ENCODE measurements at places on chromosomes 7 and 10.

DNA sequence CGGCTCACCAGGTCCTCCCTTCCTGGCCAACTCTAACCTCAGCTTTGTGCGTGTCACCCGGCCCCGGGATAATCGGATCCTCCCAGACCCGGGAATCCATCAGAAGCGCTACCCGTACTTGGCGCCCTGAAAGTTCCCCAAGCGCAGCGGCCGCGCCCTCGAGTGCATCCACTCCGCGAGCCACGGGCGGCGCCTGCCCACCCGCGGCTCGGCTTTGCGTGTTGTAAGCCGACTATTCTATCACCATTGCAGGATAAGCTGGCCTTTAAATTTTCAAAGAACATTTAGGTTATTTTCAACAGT, 35.7 kb upstream of the EBLN1 start:
- no peak for DNase-seq
- no peak overlapping the region for H3K4me3 ChIP-seq
- H3K27ac ChIP-seq = no peak overlapping the region

GRCh38 chr10:99958806-99959205, 50.9 kb downstream of the DNMBP start:
- H3K4me1 ChIP-seq = no peaks in the 10 kb centered on the region
- no peak overlapping the region for H3K4me3 ChIP-seq
- H3K27ac ChIP-seq = no peak overlapping the region
- H3K36me3 ChIP-seq = peaks cover 50% of the 10 kb centered on the region
- H3K27me3 ChIP-seq = no peaks in the 10 kb centered on the region

DNA sequence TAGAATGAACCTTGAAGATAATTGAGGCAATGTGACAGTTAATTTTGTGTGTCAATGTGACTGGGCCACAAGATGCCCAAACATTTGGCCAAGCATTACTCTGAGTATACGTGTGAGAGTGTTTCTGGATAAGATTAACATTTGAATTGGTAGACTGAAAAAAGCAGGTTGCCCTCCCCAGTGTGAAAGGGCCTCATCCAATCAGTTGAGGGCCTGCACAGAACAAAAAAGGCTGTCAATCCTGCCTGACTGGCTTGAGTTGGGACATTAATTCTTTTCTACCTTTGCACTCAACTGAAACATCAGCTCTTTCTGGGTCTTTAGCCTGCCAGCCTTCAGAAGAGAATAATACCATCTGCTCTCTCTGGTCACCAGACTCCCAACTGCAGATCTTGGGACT, 56.6 kb upstream of the PDE1C start:
- no peaks in the 10 kb centered on the region for H3K27me3 ChIP-seq
- H3K4me1 ChIP-seq = no peaks in the 10 kb centered on the region
- no peaks in the 10 kb centered on the region for H3K36me3 ChIP-seq
- H3K4me3 ChIP-seq = no peak overlapping the region
- no peak overlapping the region for H3K27ac ChIP-seq

- peak overlapping the region; percentile 38 for H3K4me3 ChIP-seq
- no peak overlapping the region for H3K27ac ChIP-seq
- no peak for DNase-seq
- no peaks in the 10 kb centered on the region for H3K36me3 ChIP-seq
These were observed 136.6 kb downstream of the ARID5B start for GRCh38 chr10:62037890-62038608.

DNA sequence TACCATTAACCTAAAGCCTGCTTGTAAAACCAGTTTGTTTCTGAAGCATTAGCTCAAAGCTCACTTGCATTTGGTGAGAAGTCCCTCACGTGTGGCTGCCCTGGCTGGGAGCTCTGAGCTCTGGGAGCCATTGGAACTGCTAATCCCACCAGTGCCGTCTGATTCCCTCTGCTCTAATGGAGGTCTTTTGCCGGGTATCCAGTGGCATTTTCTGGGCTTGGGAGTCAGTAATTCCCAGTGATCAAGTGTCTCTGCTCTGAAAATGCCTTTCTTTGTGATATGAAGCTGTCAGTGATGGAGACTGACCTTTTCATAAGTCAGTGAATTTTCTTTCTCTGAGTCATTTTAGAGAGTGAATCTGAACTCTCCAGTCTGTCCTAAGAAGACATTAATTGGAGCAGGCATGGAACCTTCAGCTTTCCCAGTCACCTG, 36.9 kb upstream of the FAM20C start:
- no peaks in the 10 kb centered on the region for H3K4me1 ChIP-seq
- H3K4me3 ChIP-seq = no peak overlapping the region
- no peak overlapping the region for H3K27ac ChIP-seq
- H3K27me3 ChIP-seq = no peaks in the 10 kb centered on the region

- H3K27ac ChIP-seq = no peak overlapping the region
- H3K4me1 ChIP-seq = no peaks in the 10 kb centered on the region
- H3K27me3 ChIP-seq = no peaks in the 10 kb centered on the region
- DNase-seq = peak; percentile 52
These were observed 218.9 kb downstream of the DOCK4 start for GRCh38 chr7:111987115-111987826.

- no peaks in the 10 kb centered on the region for H3K36me3 ChIP-seq
- no peak for DNase-seq
- no peak overlapping the region for H3K4me3 ChIP-seq
- no peak overlapping the region for H3K27ac ChIP-seq
- peaks cover 17% of the 10 kb centered on the region for H3K27me3 ChIP-seq
These were observed 53.7 kb downstream of the KCNH2 start for GRCh38 chr7:150924369-150924781.

- no peaks in the 10 kb centered on the region for H3K36me3 ChIP-seq
- H3K4me3 ChIP-seq = peak overlapping the region; percentile 16
- peaks cover 4% of the 10 kb centered on the region for H3K27me3 ChIP-seq
- no peak for DNase-seq
- no peak overlapping the region for H3K27ac ChIP-seq
These were observed 109.0 kb downstream of the FZD1 start for GRCh38 chr7:91373111-91373800.

DNA sequence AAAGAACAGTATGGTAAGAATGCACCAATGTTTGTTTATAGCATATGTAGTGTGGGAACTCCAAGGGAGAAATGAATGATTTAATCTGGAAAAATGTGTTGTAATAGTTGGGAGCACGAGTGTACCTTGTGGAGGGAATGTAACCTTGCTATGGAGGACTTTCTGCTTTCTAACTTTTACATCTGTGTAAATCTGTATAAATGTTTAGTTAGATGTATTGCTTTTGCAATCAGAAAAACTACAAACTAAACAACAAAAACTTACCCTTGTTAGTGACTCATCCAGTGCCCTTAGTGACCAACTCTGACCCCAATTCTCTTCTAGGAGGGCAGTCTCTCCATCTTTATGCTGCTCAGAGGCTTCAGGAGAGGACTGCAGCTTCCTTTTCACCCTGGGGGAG, 89.3 kb downstream of the CCNY start:
- H3K4me3 ChIP-seq = no peak overlapping the region

- no peak overlapping the region for H3K27ac ChIP-seq
- no peaks in the 10 kb centered on the region for H3K27me3 ChIP-seq
- peaks cover 6% of the 10 kb centered on the region for H3K36me3 ChIP-seq
- H3K4me3 ChIP-seq = no peak overlapping the region
These were observed 33.0 kb downstream of the CREB3L2 start for GRCh38 chr7:137968890-137969289.

- H3K27ac ChIP-seq = no peak overlapping the region
- no peaks in the 10 kb centered on the region for H3K36me3 ChIP-seq
- H3K27me3 ChIP-seq = no peaks in the 10 kb centered on the region
- H3K4me1 ChIP-seq = peaks cover 5% of the 10 kb centered on the region
- peak; percentile 75 for DNase-seq
These were observed 285.2 kb upstream of the FZD8 start for GRCh38 chr10:35927341-35927740.

- no peak overlapping the region for H3K27ac ChIP-seq
- DNase-seq = no peak
- no peaks in the 10 kb centered on the region for H3K36me3 ChIP-seq
- no peaks in the 10 kb centered on the region for H3K27me3 ChIP-seq
- H3K4me3 ChIP-seq = no peak overlapping the region
- peaks cover 13% of the 10 kb centered on the region for H3K4me1 ChIP-seq
These were observed 626.9 kb downstream of the PARD3 start for GRCh38 chr10:34188221-34188620.

GRCh38 chr7:150371996-150372270, 3.3 kb downstream of the REPIN1 start:
- H3K4me1 ChIP-seq = peaks cover 26% of the 10 kb centered on the region
- DNase-seq = peak; percentile 44
- no peak overlapping the region for H3K27ac ChIP-seq

- H3K4me1 ChIP-seq = peaks cover 7% of the 10 kb centered on the region
- no peaks in the 10 kb centered on the region for H3K27me3 ChIP-seq
- no peak overlapping the region for H3K27ac ChIP-seq
- H3K36me3 ChIP-seq = no peaks in the 10 kb centered on the region
These were observed 280.9 kb upstream of the HGF start for GRCh38 chr7:82050792-82051191.

All from endodermal cell (in vitro differentiated cells).